Tongue (tissue), 3 donors: ENCODE measurements at places on chromosomes 1 and 21. TPM values are rescaled to one million over a fixed set of nuclear protein-coding genes. Genes with fewer than 3 reads are reported as not detected.

GRCh38 chr1:216961516-216961915 is 238.3 kb upstream of the ESRRG start:
- peak; percentile 12 for DNase-seq

DNALI1 gene
- 1.6 TPM for total RNA-seq

GRCh38 chr1:25560788-25561187 is 17.4 kb downstream of the LDLRAP1 start:
- DNase-seq: no peak

FAM177B gene
- total RNA-seq: 0.41 TPM

DNA sequence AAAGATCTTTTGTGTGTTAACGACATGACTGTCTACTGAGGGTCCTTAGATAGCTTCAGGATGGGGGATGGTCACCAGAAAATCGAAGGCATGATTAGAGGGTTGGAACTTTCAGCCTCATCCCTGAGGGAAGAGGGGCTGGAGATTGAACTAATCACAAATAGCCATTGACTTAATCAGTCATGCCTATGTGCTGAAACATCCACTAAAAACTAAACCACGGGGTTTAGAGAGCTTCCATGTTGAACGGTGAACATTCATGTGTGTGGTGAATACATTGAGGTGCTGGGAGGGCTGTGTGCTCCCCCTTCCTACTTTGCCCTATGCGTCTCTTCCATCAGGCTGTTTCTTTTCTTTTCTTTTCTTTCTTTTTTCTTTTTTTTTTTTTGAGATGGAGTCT is 17.0 kb downstream of the RBP7 start:
- no peak for DNase-seq

LINGO4 gene
- total RNA-seq: 0.41 TPM

TNFRSF1B gene
- total RNA-seq: 10.7 TPM

CDCA8 gene
- total RNA-seq: 5.9 TPM

- peak; percentile 18 for DNase-seq
Observed at GRCh38 chr1:18344755-18345154, 136.0 kb upstream of the KLHDC7A start.

GRCh38 chr1:46478721-46479485 is 10.7 kb upstream of the DMBX1 start:
- no peak for DNase-seq

DNA sequence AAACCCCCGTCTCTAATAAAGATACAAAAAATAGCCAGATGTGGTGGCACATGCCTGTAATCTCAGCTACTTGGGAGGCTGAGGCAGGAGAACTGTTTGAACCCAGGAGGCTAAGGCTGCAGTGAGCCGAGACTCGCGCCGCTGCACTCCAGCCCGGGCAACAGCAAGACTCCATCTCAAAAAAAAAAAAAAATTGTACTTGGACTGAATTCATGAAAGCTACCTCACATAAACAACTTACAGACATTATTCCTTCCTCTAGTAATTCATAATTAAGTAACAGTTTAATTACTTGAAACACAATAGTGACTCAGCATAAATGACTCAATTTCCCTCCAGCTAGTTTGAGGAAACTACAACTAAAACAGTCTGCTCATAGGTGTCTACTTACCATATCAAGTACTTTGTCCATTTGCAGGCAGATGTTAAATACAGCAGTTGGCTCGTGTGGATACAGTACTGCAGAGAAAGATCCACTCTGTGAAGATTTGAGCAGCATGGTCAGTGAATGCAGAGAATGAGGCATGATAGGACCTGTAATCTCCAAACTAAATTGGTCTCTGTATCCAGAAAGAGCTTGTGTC is 9.4 kb downstream of the DONSON start:
- no peak for DNase-seq

GRCh38 chr1:241934866-241935265 is 22.7 kb upstream of the BECN2 start:
- peak; percentile 40 for DNase-seq

DNA sequence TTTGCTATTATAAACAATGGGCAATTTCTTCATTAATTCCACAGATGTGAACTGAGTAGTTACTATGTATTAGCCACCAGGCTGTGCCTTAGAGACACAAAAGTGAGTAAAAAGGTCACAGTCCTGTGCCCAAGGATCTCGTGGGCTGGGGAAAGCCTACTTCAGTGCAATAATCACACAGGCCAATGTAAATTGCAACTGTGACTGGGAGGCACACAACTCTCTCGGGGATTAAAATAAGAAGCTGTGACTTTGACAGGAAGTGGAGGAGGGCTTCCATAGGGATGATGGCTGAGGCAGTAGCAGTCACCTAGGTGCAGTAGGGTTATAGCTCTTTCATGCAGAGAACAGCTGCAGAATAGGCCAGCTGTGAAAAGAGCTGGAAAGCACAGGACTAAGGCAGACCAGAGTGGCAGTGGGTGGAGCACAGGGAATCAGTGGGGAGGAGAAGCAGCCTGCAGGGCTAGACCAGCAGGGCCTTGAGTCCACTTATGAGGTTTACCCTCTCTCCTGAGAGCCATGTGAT is 121.9 kb downstream of the MAB21L3 start:
- no peak for DNase-seq

GRCh38 chr1:31799196-31799894 is 16.5 kb downstream of the SPOCD1 start:
- DNase-seq: no peak

- no peak for DNase-seq
Observed at GRCh38 chr1:12125422-12126355, 41.1 kb upstream of the TNFRSF1B start.

SELL gene
- 4.3 TPM for total RNA-seq

DNA sequence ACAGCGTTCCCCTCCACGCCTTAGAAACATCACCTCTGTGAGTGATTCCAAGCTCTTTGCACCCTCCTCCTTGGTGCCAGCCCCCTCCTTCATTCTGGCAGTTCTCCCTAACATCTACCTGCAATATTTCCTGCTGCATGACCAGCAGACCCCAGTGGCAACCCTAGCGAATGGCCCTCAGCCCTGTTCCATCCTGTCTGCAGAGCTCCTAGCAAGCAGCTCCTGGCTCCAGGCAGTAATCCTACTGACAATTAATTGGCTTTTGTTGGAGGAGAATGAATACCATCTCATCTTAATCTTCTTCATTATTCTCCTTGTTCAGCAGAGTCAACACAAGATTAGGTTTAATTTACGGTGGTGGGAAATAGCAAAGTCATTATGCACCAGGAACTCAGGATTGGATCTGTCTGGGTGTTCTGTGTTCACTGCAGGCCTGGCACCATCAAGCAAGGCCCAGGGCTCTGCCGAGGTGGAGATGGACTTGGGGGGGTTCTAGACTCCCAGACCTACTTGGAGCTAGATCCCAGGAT is 12.4 kb downstream of the FBXO2 start:
- DNase-seq: no peak

DNA sequence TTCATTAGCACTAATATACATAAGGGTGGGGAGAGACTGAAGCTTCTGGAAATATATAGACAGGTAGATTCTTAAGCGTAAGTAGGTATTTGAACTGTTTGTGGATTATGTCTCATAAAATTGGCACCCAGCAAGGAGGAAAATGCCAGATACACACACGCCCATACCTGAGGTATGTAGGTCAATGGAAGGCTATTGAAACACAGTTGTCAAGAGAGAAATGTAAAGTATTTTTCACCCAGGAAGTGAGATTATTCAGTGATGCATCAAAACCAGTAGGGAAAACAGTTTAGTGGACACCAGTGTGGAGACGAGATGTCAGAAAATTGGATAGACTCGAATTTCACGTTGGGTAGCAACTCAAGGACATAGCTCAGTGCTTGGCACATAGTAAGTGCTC is 4.7 kb upstream of the RSPH1 start:
- no peak for DNase-seq

DNA sequence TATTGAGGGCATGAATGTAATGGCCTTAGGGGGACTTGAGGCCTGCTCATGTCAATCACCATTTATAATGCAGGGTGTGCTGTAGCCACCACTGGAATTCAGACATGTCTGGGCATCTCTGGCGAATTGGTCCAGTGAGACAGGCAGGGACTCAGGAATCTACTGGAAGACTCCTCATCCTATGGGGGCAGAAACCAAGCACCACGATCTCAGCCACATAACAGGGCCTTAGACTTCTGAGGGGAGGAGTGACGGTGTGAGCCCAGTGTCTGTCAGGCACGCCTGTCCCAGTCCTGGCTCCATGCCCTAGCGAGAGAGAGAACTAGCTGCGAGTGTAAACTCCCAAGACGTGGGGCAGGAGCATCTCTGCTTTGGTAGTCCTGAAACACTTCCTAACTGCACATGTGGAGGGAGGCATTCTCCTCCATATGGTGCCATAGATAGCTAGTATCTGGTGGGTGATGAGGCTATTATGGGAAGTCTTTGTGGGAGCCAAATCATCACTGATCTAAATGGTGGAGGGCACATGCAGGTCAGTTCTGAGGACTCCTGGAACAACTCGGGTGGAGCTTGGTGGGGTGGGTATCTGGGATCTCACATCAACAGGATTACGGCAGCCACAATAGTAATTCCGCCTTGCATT is 29.8 kb upstream of the KIAA0040 start:
- DNase-seq: no peak

GRCh38 chr21:21341041-21341440 is 342.8 kb downstream of the NCAM2 start:
- DNase-seq: no peak

DISP3 gene
- 0.31 TPM for total RNA-seq

GRCh38 chr1:19559641-19560040 is 74.3 kb upstream of the CAPZB start:
- DNase-seq: no peak

AQP10 gene
- total RNA-seq: not detected

SPTA1 gene
- total RNA-seq: 7.1 TPM

DNA sequence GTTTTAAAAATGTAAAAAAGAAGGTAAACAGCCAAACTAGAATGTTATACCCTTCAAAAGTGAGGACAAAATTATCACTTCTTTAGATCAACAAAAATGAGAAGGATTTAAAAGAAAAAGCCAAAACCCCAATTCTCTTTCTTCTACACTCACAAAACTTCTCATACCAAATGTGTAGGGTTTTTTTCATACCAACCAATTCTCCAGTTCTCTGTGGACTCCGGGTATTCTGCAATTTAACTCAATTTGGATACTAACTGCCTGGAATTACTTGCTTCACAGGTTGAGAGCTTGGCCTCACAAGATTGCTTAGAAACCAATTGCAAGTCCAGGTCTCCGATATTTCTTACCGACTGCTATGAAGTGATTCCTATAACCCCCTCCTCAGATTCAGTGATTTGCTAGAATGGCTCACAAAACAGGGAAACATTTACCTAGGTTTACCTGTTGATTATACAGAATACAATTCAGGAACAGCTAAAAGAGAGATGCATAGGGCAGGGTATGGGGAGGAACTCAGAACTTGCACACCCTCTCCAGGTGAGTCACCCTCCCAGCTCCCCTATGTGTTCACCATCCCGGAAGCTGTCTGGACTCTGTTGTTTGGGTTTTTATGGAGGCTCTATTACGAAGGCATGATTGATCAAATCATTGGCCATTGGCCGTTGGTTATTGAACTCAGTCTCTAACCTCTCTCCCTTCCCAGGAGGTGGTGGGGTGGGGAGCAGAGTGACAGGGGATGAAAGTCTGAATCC is 67.1 kb downstream of the CAMTA1 start:
- DNase-seq: no peak

SYT14 gene
- 1.0 TPM for total RNA-seq

CFAP126 gene
- total RNA-seq: not detected

DNA sequence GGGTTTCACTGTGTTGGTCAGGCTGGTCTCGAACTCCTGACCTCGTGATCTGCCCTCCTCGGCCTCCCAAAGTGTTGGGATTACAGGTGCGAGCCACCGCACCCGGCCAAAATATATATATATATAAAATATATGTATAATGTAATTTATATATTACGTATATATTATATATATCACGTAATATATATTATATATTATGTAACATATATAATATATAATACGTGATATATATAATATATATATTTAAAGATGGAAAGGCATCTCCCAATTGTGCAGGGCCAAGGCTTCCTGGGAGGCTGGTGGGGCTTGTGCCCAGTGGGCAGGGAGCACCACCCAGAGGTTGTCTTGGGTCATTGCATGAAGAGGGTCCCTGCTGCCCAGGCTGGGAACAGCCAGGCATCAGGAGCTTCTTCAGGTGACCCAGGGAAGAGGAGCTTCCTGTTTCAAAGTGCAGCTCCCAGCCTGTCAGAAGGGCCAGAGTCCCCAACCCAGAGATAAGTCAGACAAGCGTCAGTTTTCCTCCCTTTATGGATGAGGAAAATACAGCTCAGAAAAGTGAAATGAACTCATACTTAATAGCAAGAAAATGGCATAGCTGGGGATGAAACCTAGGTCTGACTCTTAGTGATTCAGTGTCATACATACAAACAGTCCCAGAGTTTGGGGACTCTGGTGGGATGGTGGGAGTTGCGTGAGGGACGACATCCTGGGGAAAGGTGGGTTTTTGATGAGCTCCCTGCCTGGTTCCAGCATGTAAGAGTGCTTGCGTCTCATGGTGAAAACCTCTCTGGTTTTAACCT is 12.0 kb downstream of the UBE2Q1 start:
- DNase-seq: peak; percentile 48

GRCh38 chr1:33358114-33358794 is 37.4 kb upstream of the A3GALT2 start:
- no peak for DNase-seq

SYCP1 gene
- total RNA-seq: not detected

GRCh38 chr1:111442457-111442856 is 6.6 kb downstream of the WDR77 start:
- DNase-seq: no peak

DNA sequence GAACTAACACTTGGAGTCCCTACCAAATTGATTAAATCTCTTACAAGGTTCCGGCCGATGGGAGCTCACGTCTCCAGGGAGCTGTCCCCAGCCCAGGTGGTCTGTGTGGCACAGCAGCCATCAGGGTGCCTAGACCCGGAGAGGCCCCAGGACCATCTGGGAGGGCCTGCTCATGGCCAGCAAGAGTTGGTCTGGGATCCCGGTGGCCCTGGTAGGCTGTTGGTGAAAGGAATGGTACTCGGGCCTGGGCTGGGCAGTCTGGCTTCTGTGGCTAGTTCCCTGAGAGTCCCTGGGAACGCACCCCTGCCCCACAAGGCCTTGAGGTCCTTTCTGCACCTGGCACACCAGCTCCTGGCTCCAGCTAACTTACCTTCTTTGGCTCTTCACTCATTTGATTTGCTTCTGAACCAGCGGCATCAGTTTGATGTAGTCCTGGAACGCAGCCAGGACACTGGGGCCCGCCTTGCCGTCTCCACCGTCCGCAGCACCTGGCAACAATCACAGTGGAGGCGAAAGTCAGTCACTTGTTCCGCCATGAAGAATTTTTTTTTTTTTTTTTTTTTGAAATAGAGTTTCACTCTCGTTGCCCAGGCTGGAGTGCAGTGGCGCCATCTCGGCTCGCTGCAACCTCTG is 62.5 kb downstream of the SCCPDH start:
- peak; percentile 41 for DNase-seq

GRCh38 chr1:12157366-12158231 is 9.2 kb upstream of the TNFRSF1B start:
- DNase-seq: no peak

- DNase-seq: no peak
Observed at GRCh38 chr21:33244082-33244778, 14.5 kb downstream of the IFNAR2 start.
